ENCODE measurements at places on chromosomes 13 and 19.

- no peak for DNase-seq
These were observed at the start of gene PCDH20 for GRCh38 chr13:61415749-61416148. Gene PCDH20 (minus strand): TSS chr13:61415849. CDS start chr13:61415158, 691 bp downstream.

DNA sequence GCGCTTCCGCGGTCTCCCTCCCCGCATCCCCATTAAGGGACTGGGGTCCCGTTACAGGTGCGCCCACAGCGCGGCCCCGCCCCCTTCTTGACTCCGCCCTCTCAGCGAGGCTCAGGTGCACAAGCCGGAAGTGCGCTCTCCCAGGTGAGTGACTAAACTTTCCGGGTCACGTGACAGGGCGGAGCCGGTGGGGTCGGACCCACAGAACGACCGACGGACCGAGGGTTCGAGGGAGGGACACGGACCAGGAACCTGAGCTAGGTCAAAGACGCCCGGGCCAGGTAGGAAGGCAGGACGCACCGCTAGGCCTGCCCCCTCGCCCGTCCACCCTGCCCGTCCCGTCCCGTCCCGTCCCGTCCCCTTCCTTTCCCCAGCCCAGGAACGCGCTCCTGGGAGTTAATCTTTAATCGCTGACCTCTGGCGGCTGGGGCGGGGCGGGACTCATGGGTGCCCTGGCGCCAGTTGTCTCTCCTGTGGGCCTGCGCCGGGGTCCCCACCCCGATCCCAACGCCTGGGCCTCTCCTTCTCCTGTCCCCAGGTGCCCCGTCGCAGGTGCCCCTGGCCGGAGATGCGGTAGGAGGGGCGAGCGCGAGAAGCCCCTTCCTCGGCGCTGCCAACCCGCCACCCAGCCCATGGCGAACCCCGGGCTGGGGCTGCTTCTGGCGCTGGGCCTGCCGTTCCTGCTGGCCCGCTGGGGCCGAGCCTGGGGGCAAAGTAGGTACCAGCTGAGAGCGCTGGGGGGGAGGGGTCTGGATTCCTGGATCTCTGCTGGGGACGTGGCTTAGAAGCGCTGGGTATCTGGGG, at the start of gene CRB3:
TSS of gene CRB3 (plus strand) at position 202 of the 804 bp plus-strand sequence. CDS start at position 633, 431 bp downstream.
- DNase-seq: no peak

GRCh38 chr19:49552749-49553148, 24.9 kb downstream of the RCN3 start:
- DNase-seq: no peak

- DNase-seq: no peak
These were observed 11.9 kb upstream of the ITM2B start for GRCh38 chr13:48220981-48221685.

DNA sequence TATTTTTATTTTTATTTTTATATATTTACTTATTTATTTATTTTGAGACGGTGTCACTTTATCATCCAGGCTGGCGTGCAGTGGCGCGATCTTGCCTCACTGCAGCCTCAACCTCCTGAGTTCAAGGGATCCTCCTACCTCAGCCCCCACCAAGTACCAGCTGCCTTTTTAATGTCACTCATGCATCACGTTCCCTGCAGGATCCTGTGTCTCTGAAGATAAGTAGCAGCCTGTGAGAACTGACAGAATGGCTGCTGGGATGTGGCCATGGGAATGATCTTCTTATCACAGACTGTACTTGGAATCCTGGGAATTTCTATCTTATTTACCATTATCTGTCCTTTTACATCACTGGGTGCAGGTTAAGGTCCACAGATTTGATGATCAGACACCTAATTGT, 9.2 kb upstream of the ZNF761 start:
- no peak for DNase-seq

DNA sequence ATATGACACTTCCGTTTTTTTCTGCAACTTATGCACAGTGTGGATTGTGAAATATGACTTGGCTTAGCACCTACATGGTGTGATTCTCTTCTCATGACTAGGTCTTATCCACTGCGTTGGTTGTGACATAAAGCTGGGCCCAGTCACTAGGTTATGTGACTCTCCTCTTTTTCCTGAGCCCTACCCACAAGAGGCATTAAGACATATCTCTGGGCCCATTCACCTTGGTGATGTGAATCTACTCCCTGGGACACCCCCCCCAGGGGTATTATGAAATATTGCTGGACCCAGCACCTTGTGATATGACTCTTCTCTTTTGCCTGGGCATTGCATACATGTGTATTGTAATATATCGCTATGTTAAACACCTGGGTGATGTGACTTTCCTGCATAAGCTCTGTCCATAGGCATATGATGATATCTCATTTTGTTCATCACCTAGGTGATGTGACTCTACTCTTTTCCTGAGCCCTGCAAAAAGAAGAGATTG, 85.8 kb upstream of the ZNF43 start:
- no peak for DNase-seq

GRCh38 chr19:32316034-32316433, 29.4 kb upstream of the ZNF507 start:
- no peak for DNase-seq

DNA sequence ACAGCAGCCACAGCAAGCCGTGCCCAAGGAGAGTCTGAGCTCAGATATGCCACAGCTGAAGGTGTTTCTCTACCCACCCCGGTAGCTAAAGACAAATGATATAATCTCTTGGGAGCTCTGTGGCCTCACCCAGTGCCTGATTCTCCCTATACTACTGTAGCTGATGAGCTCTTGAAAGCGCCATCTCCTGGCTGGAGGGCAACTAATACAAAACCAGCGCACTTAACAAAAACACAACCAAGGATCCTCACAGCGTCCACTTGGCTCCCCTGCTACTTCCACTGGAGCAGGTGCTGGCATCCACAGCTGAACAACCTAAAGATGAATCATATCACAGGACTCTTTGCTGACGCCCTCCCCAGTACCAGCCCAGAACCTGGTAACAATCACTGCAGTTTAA, 1212.0 kb downstream of the PCDH17 start:
- DNase-seq: no peak

GRCh38 chr19:1225440-1226226, 12.2 kb downstream of the CBARP start:
- no peak for DNase-seq

DNA sequence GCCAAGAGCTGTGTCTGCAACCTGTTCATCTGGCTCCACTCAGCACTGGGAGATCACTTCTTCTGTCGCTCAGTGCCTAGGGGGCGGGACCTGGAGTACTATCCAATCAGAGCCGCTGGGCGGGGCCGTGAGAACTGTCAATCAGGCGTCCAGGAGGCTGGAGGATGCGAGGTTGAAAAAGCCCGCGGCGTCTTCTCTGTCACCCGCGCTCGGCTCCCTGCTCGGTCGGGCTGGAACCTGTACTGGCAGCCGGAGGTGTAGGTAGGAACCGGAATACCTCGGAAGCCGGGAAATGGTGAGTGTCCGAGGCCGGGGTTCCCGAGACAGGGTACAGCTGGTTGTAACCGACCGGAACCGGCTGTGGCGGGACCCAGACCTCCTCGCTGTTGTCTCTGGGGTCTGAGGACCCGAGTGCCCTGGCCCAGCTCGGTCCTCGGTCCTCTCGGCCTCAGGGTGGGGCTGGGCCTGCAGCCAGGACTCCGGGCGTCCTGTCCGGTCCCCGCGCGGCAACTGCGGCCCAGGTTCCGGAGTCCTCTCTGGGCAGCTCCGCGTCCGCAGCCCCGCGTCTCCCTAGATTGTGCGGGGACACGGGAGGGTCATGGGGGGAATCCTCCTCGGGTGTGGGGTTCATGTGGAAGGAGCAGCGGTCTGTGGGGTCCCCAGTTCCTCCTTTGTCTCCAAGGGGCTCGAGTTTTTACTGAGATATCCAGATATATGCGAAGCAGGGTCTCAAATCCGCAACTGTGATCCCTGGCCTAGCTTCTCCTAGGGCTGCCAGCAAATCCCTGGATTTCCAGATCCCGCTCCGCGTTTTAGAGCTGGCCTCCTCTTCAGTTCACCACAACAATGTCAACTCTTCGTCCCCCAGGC, 42.6 kb downstream of the ZNF627 start:
- peak; percentile 90 for DNase-seq
